ENCODE measurements at places on chromosomes 2 and 18.

- no peak for DNase-seq
These were observed 371.7 kb downstream of the TNS1 start for GRCh38 chr2:217631115-217631514.

- DNase-seq = no peak
These were observed 82.2 kb upstream of the GPC1 start for GRCh38 chr2:240353086-240353798.

- DNase-seq = no peak
These were observed at the start of gene OTOF for GRCh38 chr2:26477911-26478253. TSS of gene OTOF (minus strand) at chr2:26478124.

DNA sequence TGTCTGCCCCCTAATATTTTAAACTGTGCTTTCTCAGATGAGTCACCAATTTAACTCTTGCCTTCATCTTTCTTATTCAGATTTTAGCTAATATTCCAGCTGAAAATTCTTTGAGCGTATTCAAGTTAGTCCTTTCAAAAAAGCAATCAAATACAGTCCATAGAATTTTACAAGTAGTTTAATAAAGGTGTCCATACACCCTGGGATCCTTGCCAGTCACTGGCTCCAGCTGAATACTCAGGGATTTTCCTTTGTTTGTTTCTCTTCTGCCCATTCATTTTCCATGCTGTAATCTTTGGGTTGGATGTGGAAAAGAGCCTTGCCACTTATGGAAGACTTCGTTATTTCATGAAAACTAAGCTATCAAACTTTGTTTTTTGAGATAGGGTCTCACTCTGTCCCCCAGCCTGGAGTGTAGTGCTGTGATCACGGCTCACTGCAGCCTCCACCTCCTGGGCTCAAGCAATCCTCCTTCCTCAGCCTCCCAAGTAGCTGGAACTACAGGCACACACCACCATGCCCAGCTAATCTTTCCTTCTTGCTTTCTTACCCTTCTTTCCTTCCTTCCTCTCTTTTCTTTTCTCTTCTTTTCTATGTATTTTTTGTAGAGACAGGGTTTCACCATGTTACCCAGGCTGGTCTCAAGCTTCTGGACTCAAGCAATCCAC lies 34.0 kb downstream of the VSNL1 start:
- DNase-seq = no peak
